Panc1 (cell line): ENCODE measurements at places on chromosomes 13 and 19.

DNA sequence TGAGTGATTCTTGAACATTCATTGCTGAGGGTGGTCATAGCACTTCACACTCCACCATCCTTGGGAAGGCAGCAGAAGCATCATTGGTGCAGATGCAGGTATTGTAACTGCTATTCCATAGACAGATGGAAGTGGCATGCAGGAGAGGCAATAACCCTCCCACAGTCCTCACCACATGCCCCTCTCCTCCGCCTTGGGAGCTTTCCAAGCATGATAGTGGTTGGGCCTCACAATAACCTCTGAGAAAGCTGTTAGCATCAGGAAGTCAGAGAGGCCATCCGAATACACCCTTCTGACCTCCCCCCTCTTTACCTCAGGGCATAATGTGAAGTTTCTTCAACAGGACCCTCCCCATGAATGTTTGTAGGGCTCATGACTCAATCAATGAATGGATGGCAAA, 177.9 kb downstream of the KATNAL1 start:
- no peak for DNase-seq

GRCh38 chr13:33838647-33839046, 20.7 kb downstream of the RFC3 start:
- DNase-seq, result no peak

DNA sequence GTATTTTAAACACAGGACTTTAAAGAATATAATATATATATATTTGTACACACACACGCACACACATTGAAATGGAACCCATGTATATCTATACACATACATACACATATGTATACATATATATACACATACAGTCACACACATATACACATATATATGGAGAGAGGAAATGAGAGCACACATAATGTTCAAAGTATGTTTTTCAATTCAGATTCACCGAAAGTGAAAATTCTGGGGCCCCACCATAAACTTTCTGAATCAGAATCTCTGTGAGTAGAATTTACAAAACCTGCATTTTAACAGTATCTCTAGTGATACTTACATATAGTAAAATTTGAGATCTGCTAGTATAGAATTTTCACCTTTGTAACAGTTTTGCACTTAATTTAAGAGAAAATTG, 60.4 kb upstream of the OBI1 start:
- no peak for DNase-seq

- DNase-seq, result no peak
Observed at GRCh38 chr13:43877326-43877725, 2.2 kb downstream of the CCDC122 start.

GRCh38 chr19:29675650-29676186, 10.5 kb downstream of the PLEKHF1 start:
- DNase-seq, result no peak

- DNase-seq, result no peak
Observed at GRCh38 chr13:31862828-31863227, 123.5 kb downstream of the RXFP2 start.

DNA sequence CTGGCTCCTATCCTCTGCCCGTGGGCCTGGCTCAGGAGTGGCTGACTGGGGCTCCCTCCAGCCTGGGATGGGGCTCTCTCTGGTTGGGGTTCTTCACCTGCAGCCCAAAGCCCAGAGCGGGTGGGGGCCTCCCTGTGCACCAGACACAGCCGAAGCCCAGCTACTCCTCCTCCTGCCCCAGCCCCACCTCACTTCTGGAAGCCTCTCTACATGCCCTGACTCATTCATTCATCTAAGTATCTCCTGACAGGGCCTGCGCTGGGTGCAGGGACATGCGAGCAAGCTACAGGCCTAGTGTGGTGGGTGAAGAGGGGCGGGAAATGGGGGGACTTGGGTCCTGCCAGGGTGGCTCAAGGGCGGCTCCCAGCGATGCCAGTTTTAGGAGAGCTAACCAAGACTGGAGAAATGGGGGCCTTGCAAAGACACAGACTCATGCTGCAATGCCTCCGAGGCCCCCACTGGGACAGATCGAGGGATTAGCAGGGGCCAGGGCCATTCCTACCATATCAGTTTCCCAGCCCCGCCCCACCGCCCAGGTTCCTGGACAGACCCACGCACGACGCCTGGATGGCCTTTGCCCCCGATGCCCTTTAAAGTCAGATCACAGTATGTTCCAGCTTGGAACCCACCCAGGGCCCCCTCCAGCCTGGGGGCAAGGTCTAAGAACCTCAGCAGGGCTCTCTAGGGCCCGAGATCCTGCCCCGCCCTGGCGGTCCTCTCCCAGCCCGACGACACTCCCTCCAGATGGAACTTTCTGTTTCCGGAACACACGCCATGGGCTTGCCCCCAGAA, 12.6 kb downstream of the LSM4 start:
- DNase-seq, result no peak

- no peak for DNase-seq
Observed at GRCh38 chr13:34671137-34671536, 270.9 kb upstream of the NBEA start.

DNA sequence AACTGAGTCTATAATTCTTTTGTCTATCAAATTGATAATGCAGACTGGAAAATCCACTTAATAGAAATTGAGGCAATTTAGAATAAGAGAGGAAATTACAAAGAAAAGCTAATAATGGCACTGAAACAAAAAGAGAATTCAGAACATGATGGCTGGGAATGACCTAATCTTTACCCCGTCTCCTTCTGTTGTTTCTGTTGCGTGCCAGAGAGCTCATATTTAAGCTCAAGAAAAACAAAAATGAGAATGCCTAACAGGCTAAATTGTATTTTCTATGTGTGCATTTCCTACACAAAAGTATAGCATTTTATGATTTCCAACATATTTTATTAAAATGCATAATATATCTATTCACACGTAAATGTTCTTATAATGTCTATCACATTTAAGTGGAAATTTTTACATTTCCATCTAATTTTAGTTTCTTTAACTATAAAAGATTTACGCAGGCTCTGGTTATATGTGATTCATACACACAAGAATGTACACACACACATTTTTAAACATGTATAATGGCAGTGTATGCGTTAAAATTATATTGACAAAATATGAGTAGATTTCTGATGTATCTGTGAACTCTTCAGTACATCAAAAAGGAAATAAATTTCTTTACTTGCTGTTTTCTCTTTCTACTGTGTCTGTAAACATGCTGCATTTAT, 432.3 kb downstream of the SLITRK6 start:
- DNase-seq, result no peak

GRCh38 chr19:18629166-18630088, 7.4 kb upstream of the KLHL26 start:
- DNase-seq, result no peak
